ENCODE measurements at places on chromosomes 11 and 22.

- DNase-seq, result peak; percentile 88
Measured at GRCh38 chr11:9716275-9717039, 52.6 kb downstream of the SWAP70 start.

- DNase-seq, result no peak
Measured at GRCh38 chr22:19478045-19478900, 720 bp downstream of the UFD1 start.

DNA sequence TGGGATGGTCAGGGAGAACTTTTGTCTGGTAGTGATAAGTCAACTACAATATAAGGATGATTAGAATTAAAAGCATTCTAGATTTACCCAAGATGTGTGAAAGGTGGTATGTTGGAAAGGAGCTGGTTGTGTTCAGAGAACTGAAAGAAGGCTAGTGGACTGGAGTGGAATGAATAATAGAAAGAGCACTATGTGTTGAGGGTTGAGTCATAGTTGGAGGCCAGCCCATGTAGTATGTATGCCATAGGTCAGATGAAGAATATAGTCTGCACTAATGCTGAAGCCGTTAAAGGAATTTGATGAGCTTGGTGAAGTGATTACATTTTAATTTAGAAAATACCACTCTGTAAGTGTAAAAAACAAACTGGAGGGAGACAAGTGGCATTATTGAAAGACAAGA is 514.1 kb downstream of the CNTN5 start:
- DNase-seq, result no peak

GRCh38 chr22:30705710-30706651 is 11.3 kb downstream of the OSBP2 start:
- DNase-seq, result no peak

- DNase-seq, result no peak
Measured at GRCh38 chr11:120577624-120578363, 66.2 kb downstream of the GRIK4 start.

DNA sequence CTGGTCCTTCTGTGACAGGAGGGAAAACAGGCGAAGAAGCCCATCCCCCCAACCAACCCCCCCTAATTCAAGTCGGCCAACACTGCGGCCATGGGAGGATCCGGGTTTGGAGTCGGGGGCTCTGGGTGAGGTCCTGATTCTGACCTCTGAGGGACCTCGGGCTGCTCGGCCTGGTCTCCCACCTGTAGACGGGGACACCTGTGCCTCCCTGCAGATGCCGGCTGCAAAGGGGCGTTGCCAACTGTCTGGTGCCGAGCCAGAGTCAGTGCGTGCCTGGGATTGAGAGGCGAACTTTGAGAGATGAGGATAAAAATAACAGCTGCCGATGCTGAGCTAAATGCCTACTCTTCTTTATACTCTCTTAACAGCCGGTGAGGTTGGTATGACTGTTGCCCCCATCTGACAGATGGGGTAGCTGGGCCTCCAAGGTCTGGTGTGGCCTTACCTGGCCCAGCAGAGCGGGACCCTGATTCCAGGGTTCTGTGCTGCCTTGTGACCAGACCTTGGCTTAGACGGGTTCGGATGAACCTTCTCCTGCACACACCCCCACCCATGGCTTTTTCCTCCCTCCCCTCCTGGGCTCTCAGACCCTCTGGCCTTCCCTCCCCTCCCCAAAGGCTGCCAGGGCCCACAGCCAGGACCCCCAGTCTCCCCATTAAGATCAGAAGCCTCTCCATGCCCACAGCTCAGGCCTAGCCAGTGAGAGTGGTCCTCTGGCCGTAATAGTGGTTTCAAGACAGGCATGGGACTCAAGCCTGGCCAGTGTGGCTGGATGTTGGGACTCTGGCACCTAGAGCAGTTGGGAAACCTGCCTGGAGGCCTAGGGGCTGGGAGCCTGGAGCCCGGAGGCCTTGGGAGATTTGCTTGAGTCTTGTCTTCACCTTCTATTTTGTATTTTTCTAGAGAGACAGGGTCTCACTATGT is 41.7 kb downstream of the KCNJ4 start:
- DNase-seq, result no peak

- DNase-seq, result no peak
Measured at GRCh38 chr11:81866896-81867295, 866.8 kb downstream of the FAM181B start.

GRCh38 chr11:97544431-97544830 is 1154.6 kb downstream of the JRKL start:
- DNase-seq, result no peak

- DNase-seq, result no peak
Measured at GRCh38 chr11:132231656-132232347, 861.4 kb downstream of the NTM start.

GRCh38 chr22:36644333-36644757 is 59.2 kb downstream of the CACNG2 start:
- DNase-seq, result peak; percentile 86

GRCh38 chr11:8081591-8082250 is 710 bp downstream of the TUB start:
- no peak for DNase-seq

DNA sequence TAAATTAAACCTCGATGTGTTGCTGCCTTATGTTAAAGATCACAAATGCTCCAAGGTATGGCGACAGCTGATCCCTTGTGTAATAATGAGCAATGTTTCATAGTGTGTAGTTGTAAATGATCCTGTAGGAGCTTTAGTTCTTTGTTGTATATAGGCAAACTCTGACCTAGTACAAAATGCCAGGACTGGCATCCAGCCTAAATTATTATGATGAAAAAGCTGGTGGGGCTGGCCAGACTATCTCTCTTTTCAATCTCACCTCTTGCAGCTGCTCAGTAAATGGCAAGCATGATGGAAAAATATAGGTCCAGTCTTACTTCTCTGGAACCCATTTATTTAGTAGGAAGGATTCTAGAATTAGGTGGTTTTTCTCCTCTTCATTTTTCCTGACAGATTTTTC is 345.1 kb upstream of the C11orf87 start:
- no peak for DNase-seq

DNA sequence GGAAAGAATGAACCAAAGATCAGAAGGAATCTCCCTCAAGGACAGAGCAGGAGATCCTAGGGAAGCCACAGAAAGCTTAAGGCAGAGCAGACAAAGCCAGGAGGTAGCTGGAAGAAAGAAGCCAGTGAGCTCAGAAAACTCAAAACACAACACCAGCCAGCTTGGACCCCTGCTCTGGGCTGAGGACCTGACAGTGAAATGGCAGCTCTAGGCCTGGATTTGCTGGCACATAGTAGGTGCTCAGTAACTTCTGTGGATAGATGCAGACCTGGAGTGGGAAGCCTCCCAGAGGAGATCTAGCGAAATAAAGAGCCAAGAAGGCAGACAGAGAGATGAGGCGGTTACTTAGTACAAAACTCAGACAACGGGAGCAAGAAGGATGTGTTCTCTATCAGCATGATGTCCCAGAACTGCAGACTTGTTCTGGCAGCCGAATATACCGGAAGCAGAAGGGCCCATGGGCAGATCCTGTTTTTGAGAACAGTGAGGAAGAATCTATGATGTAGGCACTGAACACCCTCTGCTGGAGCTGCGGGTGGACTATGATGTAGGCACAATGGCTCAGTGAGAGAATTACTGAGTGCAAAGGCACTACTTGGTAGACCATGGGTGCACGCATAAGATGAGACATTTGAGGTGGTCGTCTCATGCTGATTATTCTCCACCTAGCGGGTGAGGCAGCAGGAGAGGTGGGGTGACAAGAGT is 4.8 kb downstream of the ROBO4 start:
- DNase-seq, result peak; percentile 61

GRCh38 chr22:37260901-37261336 is 16.9 kb upstream of the RAC2 start:
- DNase-seq, result peak; percentile 71

DNA sequence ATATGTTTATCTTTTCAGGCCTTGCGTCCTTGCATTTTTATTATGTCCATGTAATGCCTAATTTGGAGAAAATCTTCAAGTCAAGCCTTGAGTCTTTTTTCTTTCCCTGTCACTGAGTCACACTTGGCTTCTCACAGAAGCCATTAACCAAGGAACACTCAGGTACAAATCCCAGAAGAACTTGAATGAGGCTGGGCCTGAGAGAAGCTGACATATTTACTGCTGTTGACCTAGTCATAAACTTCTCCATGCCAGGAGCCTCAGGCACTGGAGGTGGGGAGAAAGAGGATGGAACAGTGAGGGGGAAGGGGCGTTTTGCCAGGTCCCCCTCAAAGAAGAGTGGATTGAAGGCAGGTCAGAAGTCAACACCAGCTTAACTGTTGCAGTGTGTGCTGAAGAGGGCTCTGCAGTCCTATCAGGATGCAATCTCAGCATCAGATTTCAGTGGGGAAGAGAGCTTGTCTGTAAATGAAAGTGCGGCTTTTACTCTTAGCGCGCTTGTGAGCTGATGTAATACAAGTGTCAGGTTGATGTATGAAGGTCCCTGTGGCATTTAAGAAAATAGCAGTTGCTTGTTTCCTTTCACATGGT is 526.0 kb downstream of the ETS1 start:
- no peak for DNase-seq

GRCh38 chr11:134481135-134481534 is 69.1 kb upstream of the B3GAT1 start:
- DNase-seq, result no peak

GRCh38 chr22:24315367-24315966 is 44.8 kb downstream of the SPECC1L start:
- no peak for DNase-seq

DNA sequence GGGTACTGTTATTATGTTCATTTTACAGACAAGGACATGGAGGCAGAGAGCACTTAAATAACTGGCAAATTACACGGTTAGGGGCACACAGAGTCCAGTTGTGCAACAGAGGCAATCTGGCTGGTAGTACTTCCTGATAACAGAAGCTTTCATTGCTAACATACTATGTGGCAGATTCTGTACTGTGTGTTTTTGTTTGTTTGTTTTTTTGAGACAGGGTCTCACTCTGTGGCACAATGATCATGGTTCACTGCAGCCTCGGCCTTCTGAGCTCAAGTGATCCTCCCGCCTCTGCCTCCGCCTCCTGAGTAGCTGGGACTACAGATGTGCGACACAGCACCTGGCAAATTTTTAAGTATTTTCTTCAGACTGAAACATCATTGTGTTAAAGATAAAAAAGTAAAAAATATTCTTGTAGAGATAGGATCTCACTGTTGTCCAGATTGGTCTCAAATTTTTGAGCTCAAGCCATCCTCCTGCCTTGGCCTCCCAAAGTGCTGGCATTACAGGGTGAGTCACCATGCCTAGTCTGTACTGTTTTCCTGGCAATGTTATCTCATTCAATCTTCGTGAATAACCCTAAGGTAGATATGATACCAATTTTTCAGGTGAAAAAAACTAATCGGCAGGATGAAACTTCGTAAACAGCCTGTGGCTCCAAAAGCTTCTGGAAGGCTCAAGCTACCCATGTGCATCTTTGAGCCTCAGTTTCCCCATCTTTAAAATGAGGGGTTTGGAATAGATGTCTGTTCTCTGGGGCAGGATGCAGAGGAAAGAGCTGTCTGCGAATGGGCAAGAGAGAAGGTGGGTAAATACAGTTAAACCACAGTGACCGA is 921 bp upstream of the NUCB2 start:
- peak; percentile 36 for DNase-seq

DNA sequence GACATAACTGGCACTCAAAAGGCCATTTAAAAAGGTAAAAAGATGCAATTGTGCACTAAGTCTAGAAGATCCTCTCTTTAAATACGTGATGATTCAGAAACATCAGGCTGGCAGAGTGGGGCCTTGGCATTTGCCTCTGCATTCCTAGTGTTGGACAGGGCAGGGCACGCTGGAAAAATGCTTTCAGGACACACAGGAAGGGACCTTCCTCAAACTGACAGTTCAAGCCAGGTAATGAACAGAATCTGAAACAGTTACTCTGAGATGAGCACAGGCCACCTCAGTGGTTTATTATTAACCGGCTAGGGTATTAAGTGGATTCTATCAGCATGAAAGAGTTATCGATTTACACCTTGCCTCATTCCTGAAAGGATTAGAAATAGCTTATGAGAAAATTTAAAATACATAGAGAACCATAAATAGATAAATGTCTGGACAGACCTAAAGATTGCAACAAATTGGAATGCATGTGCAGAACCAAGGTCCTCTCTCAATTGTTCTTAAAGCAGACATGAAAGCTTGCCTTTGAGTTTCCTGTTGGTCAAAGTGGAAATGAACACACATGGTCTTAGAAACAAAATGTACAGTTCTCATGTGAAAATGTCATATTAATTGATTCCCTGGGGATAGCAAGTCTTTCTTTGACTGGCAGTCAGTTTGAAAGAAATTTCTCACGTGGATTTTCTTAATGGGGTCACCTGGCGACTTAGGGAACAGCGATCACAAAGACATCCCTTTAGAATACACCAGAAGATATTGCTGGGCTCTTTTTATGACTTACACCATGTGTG is 21.5 kb upstream of the CSNK2A3 start:
- no peak for DNase-seq

DNA sequence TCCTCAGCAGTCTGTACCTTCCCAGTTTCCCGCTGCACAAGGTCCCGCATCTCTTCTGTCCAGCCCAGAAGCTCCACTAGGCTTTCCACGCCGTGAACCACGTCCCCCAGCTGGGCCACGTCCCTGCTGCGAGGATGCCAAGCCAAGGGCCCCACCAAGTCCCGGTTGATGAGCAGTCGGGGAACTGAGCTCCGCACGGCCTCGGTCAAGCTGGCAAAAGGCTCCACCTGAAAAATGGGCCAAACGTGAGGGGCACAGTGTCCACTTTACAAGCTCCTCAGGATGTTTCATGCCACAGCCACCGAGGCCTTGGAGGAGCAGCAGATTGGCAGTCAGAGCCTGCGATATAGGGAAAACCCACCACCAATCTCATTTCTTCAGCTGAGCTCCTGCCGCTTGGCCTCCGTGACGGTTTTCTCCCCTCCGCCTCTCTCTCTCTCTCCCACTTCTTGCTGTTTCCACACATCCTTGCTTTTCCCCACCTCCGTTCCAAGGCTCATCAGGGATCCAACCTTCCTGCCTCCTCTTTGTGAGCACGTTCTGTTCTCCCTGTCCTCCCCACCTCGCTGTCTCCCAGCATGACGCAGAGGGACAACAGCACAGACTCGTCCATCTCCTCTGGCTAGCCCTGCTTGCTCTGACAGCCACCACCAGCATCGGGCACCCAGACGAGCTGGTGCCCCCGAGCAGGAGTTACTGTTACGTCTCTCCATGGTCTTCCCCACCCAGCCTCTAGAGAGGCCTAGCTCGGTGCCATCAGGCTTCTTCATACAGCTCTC is 11.5 kb downstream of the RIC8A start:
- no peak for DNase-seq

DNA sequence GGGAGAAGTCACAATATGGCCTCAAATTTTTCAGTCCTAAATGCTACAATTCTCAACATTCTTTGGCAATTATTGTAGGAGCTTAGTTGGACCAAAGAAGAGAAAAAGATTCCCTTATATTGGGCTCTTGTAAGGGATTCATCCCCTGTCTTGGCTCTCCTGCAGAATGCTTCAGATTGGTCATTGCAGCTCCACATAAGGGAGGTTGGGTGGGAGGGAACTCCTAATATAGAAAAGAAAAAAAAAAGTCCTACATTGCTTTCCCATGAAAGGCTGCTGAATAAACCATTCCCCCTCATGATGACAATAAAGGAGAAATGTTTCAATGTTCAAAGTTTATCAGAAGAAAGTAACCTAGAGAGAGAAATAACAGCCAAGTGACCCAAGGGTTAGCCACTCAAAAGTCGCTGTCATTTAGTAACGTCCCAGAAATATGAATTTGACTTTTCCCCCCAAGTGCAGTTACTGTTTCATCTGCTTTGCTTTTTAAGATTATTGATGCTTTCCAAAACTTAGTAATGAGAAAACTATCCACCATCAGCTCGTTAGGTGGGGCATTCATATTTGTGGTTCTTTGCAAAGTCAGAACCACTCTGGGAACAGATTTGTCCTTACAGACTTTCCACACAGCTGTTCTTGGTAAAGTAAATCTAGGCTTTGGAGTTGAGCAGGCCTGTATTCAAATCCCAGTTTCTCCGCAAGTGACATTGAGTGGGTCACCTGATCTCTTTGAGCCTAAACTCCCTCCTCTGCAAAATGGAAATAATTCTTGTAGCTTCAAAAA is 5.0 kb upstream of the SLC1A2 start:
- no peak for DNase-seq

Measured in inflammatory macrophage (primary cell).